ENCODE measurements at places on chromosomes 1 and 21. TPM values are rescaled to one million over a fixed set of nuclear protein-coding genes. Genes with fewer than 3 reads are reported as not detected.

The RXRG gene
- total RNA-seq = not detected

The FCN3 gene
- not detected for total RNA-seq

The EDEM3 gene
- 38.5 TPM for total RNA-seq

The HFM1 gene
- not detected for total RNA-seq

- no peak overlapping the region for H3K4me3 ChIP-seq
- DNase-seq = no peak
- H3K36me3 ChIP-seq = no peaks in the 10 kb centered on the region
Observed at GRCh38 chr1:87399264-87399663, 70.6 kb downstream of the LMO4 start.

- no peaks in the 10 kb centered on the region for H3K4me1 ChIP-seq
- no peak overlapping the region for H3K4me3 ChIP-seq
- H3K27ac ChIP-seq = no peak overlapping the region
- H3K36me3 ChIP-seq = no peaks in the 10 kb centered on the region
Observed at GRCh38 chr1:103254691-103255090, 146.4 kb upstream of the COL11A1 start.

Data from CD4-positive, CD25-positive, alpha-beta regulatory T cell (primary cell).